ENCODE measurements at places on chromosomes 2 and 18. TPM values are rescaled to one million over a fixed set of nuclear protein-coding genes. Genes with fewer than 3 reads are reported as not detected.

DNA sequence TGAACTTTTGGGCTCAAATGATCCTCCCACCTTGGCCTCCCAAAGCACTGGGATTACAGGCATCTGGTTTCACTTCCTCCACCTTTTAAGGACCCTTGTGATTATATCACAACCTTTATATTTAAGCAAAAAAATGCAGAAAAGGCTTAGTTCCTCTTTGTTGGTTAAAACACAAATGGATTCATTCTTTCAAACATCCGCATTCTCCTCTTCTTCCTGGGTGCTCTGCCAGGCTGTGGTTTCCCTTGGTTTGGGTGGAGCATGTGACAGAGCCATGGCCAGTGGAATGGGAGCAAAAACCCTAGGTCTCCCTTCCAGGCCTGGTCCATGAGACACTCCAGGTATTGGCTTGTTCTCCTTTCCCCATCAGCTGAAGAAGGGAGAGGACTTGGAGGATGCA lies 9.9 kb upstream of the SLC66A3 start:
- H3K4me3 ChIP-seq = no peak overlapping the region
- no peak overlapping the region for H3K27ac ChIP-seq

- no peak overlapping the region for H3K27ac ChIP-seq
- no peaks in the 10 kb centered on the region for H3K36me3 ChIP-seq
- H3K27me3 ChIP-seq = no peaks in the 10 kb centered on the region
- H3K4me1 ChIP-seq = no peaks in the 10 kb centered on the region
Measured at GRCh38 chr18:21281603-21282002, 39.6 kb downstream of the GREB1L start.

DNA sequence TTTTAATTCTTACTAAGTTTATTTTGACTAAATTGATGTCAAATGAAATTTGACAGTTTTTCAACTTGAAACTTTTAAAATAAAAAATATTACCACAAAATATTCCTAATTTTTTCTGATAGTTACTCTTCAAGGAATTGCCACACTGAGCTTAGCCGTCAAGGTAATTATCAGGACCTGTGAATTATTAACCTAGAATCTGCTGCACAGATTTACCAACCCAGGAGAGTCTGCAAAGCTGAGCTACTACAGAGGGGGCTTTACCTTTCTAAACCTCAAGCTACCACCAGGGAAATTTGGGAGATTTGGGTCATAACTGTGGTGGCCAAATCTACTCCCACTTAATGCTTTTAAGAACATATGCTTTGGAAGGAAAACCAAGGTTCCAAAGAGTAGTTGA lies 324.6 kb downstream of the CCDC178 start:
- no peaks in the 10 kb centered on the region for H3K4me1 ChIP-seq
- no peak overlapping the region for H3K27ac ChIP-seq
- H3K27me3 ChIP-seq = no peaks in the 10 kb centered on the region
- H3K36me3 ChIP-seq = no peaks in the 10 kb centered on the region
- no peak overlapping the region for H3K4me3 ChIP-seq

- no peak overlapping the region for H3K27ac ChIP-seq
- H3K27me3 ChIP-seq = no peaks in the 10 kb centered on the region
- no peaks in the 10 kb centered on the region for H3K36me3 ChIP-seq
- no peaks in the 10 kb centered on the region for H3K4me1 ChIP-seq
Measured at GRCh38 chr2:240922982-240923537, 16.9 kb downstream of the CROCC2 start.

GRCh38 chr2:228700638-228701037 lies 519.2 kb upstream of the SPHKAP start:
- no peaks in the 10 kb centered on the region for H3K36me3 ChIP-seq
- no peak overlapping the region for H3K27ac ChIP-seq
- no peaks in the 10 kb centered on the region for H3K4me1 ChIP-seq

DNA sequence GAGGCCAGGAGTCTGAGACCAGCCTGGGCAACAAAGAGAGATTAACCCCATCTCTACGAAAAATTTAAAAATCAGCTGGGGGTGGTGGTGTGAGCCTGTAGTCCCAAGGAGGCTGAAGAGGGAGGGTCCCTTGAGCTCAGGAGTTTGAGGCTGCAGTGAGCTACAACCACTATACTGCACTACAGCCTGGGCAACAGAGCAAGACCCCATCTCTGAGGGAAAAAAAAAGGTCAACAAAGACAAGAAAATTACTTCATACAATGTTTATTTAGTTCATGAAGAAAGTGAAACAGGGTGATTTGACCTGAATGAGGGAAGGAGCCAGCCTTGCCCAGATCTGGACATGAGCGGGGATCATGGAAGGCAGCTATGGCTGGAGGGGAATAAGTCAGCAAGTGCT lies 59.1 kb downstream of the TMEM163 start:
- H3K4me1 ChIP-seq = no peaks in the 10 kb centered on the region
- no peak overlapping the region for H3K27ac ChIP-seq
- no peaks in the 10 kb centered on the region for H3K36me3 ChIP-seq
- no peaks in the 10 kb centered on the region for H3K27me3 ChIP-seq

- DNase-seq = no peak
- peak overlapping the region; percentile 91 for H3K4me3 ChIP-seq
- peaks cover 30% of the 10 kb centered on the region for H3K4me1 ChIP-seq
- peak overlapping the region; percentile 97 for H3K27ac ChIP-seq
Measured at GRCh38 chr18:9707381-9708056, 582 bp upstream of the RAB31 start.

GRCh38 chr2:24493713-24494112 lies 2.7 kb downstream of the NCOA1 start:
- H3K4me3 ChIP-seq = no peak overlapping the region
- peaks cover 13% of the 10 kb centered on the region for H3K4me1 ChIP-seq
- H3K27ac ChIP-seq = no peak overlapping the region
- no peaks in the 10 kb centered on the region for H3K27me3 ChIP-seq
- H3K36me3 ChIP-seq = no peaks in the 10 kb centered on the region

DNA sequence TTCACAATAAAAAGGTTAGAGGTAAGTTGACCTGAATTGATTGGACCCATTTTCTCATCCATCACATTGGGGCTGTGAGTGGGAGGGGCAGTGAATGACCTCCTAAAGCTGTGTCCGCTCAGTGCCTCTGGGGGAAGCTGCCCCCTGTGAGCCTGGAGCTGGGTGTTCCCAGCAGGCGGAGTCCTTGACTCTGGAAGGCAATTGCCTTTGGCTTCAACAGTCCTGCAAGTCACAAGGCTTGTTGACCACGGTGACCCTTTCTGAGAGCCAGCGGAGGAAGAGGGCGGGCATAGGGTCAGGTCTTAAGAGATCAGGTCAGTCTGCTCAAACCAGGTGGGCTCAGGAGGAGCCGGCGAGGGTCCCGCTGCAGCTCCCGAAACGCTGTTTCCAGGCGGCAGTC lies 1.1 kb upstream of the CIDEA start:
- H3K36me3 ChIP-seq = no peaks in the 10 kb centered on the region
- no peak overlapping the region for H3K27ac ChIP-seq
- H3K4me3 ChIP-seq = no peak overlapping the region
- H3K4me1 ChIP-seq = peaks cover 14% of the 10 kb centered on the region
- peaks cover 10% of the 10 kb centered on the region for H3K27me3 ChIP-seq

DNA sequence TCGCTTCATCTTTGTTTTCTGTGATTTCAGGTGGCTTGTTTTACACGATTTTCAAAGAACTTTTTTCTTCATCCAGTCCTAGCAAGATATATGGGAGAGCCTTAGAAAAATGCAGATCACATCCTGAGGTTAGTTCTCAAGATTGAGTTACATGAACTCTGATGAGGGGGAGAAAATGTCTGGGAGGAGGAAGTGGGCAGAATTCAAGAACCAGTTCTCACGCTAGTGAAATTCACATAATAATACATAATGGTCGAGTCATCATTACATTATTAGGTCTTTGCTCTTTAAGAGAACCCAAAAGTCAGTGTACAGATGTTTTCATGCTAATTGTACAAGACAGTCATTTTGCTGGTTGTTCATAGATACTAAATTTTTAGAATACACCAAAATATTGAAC lies 7.0 kb downstream of the TIMM21 start:
- no peaks in the 10 kb centered on the region for H3K4me1 ChIP-seq
- H3K4me3 ChIP-seq = no peak overlapping the region
- H3K27me3 ChIP-seq = no peaks in the 10 kb centered on the region
- H3K27ac ChIP-seq = no peak overlapping the region
- no peak for DNase-seq

- H3K27ac ChIP-seq = no peak overlapping the region
- no peak overlapping the region for H3K4me3 ChIP-seq
- H3K27me3 ChIP-seq = no peaks in the 10 kb centered on the region
- H3K36me3 ChIP-seq = no peaks in the 10 kb centered on the region
Measured at GRCh38 chr2:137493261-137493660, 471.0 kb upstream of the HNMT start.

DNA sequence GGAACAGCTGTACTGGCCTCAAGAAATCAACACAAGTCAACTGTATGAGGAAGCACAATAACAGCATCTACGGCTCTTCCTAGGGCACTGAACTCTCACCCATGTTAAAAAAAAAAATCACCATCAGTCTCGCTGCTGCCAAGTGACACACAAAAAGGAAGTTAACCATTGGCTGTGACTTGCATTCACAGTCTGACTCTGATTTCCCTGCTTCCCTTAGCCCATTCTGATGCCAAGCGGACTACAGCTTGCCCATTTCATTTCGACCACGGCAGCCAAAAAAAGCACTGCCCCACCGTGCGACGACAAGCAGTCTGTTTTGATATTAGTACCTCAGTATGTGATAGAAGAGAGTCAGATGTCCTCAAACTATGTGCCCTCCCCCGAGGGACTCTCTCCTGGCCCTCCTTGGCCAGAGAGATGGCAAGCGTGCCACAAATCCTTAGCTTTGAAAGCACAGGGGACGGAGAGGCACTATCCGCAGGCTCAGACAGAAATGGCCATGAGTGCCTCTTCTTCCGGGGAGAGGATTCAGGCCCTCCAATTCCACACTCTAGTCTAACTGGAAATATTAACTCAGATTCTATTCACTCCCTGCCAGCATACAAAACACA lies 250.0 kb downstream of the TCF4 start:
- H3K36me3 ChIP-seq = no peaks in the 10 kb centered on the region
- no peak overlapping the region for H3K4me3 ChIP-seq
- H3K27ac ChIP-seq = peak overlapping the region; percentile 62
- no peak for DNase-seq
- no peaks in the 10 kb centered on the region for H3K27me3 ChIP-seq

DNA sequence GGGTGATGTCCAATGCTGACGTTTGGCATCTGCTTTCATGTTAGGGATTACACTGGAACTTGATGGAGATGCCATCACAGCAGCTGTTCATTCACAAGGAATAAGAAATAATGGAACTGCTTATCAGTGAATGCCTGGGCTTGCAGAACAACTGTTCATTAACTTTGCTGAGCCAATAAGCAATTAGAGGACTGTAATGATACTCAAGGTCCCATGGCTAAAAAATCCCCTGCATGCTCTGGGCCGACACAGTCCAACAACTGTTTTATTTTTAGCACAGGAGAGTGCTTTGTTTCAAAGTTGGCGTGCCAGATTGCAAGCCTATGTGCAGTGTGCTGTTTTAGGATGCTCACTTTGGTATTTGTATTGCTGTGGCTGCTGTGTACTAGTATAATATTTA lies 408.0 kb upstream of the RGPD4 start:
- no peak overlapping the region for H3K4me3 ChIP-seq
- peak overlapping the region; percentile 40 for H3K27ac ChIP-seq
- peaks cover 23% of the 10 kb centered on the region for H3K4me1 ChIP-seq
- H3K36me3 ChIP-seq = no peaks in the 10 kb centered on the region
- no peaks in the 10 kb centered on the region for H3K27me3 ChIP-seq

DNA sequence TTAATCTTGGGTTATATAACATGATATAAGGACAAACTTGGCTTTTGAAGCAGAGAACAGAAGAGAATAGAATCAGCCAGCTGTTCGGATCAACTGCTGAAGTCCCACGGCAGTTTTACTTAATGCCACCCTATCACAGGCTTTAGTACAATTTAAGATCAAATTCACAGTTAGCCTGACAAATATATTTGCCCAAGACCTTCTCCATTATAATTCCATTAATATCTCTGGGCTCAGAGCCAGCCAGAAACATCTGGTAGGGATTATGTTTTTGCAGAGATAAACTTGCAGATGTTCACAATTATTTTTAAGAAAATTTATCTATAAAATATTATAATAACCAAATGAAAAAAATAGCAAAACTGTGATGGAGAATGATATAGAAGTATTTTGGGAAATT lies 381.4 kb downstream of the RAD51AP2 start:
- no peaks in the 10 kb centered on the region for H3K27me3 ChIP-seq
- no peaks in the 10 kb centered on the region for H3K36me3 ChIP-seq
- DNase-seq = no peak
- no peak overlapping the region for H3K27ac ChIP-seq

DNA sequence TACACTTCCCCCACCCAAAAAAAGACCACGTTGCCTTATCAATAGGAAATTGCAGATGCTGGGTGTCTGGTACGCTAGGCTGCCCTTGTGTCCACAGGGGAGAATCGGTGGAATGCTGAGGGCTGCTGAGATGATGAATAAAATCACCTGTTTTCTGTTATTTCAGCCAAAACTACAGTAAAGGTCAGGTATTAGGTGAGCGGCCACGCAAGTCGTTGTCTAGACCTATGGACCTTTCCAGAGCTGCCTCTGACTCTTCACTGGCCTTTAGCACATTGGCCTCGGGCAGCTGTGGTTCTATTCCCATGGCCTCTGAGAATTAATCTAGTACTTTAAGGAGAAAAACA lies 89.6 kb downstream of the MTCL1 start:
- H3K4me1 ChIP-seq = no peaks in the 10 kb centered on the region
- H3K36me3 ChIP-seq = no peaks in the 10 kb centered on the region
- no peak overlapping the region for H3K27ac ChIP-seq

DNA sequence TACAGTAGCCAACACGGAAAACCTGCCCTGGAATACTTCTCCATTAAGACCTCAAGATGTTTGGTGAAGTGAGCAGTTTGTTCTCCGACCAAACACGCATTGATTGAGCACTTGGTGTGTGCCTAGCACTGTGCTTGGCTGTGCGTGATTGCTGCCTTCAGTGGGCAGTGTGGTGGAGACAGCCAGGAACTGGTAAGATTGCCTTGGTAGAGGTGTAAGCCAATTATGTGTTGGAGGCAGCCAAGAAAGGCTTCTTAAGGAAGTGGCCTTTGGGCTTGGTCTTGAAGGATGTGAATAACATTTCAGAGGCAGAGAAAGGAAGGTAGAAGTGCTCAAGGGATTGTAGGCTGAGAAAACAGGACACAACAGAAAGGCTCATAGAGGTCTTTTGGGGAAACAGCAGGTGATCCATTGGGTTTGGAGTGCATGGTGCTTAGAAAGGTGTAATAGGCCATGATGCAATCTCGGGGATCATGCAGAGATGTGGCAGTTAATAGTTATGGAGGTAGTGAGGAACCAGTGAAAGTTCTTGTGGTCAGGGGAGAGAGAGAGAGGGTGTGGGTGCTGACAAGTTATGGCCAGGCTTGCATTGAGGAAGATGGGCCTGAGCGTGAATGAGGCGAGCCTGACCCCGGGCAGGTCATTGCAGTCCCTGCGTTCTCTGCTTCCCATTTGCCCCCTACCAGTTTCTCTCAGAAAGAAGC lies 6.3 kb downstream of the B3GNT2 start:
- peak overlapping the region; percentile 18 for H3K27ac ChIP-seq
- no peak overlapping the region for H3K4me3 ChIP-seq
- no peaks in the 10 kb centered on the region for H3K27me3 ChIP-seq
- H3K4me1 ChIP-seq = peaks cover 74% of the 10 kb centered on the region
- DNase-seq = no peak

- peaks cover 10% of the 10 kb centered on the region for H3K4me1 ChIP-seq
- H3K36me3 ChIP-seq = no peaks in the 10 kb centered on the region
- H3K27ac ChIP-seq = no peak overlapping the region
- DNase-seq = peak; percentile 62
Measured at GRCh38 chr2:70789304-70790135, 923 bp downstream of the FIGLA start.

ACKR3 gene
- 63.3 TPM for total RNA-seq

RGPD3 gene
- total RNA-seq = 0.67 TPM

RHOB gene
- 301 TPM for total RNA-seq

SLC16A14 gene
- total RNA-seq = 3.8 TPM

ANKRD62 gene
- 0.13 TPM for total RNA-seq

ABCB11 gene
- 0.11 TPM for total RNA-seq

GULP1 gene
- 46.3 TPM for total RNA-seq

SEMA4C gene
- total RNA-seq = 21.2 TPM

LAPTM4A gene
- 159 TPM for total RNA-seq

All from thyroid gland (tissue), 4 donors.